ENCODE measurements at places on chromosomes 2 and 18. TPM values are rescaled to one million over a fixed set of nuclear protein-coding genes. Genes with fewer than 3 reads are reported as not detected.

The PLEK gene
- total RNA-seq: under 0.01 TPM

The FAM161A gene
- total RNA-seq: 8.1 TPM

The FOXI3 gene
- not detected for total RNA-seq

The SNORC gene
- 0.72 TPM for total RNA-seq

The NR4A2 gene
- 0.41 TPM for total RNA-seq

The TUBB8B gene
- total RNA-seq: not detected

The SCN3A gene
- 3.1 TPM for total RNA-seq

The SAG gene
- total RNA-seq: not detected

The SDC1 gene
- total RNA-seq: 4.6 TPM

The UBR3 gene
- total RNA-seq: 29.2 TPM

The REG3G gene
- not detected for total RNA-seq

The AKAIN1 gene
- total RNA-seq: not detected

The IGFBP5 gene
- total RNA-seq: 334 TPM

The NFATC1 gene
- total RNA-seq: 3.0 TPM

The SPP2 gene
- total RNA-seq: not detected

The EPHA4 gene
- total RNA-seq: 13.9 TPM

The DSG2 gene
- total RNA-seq: 5.6 TPM

The MYO7B gene
- total RNA-seq: not detected

The ANKRD29 gene
- 6.1 TPM for total RNA-seq

The ANKRD62 gene
- not detected for total RNA-seq

The PIK3C3 gene
- 157 TPM for total RNA-seq

The VWA3B gene
- total RNA-seq: not detected

The NT5DC4 gene
- total RNA-seq: not detected

The USP34 gene
- total RNA-seq: 130 TPM

The APLF gene
- 6.8 TPM for total RNA-seq

The ALLC gene
- not detected for total RNA-seq

The SERPINB13 gene
- not detected for total RNA-seq

The RAB6C gene
- total RNA-seq: not detected

The NIFK gene
- 49.5 TPM for total RNA-seq

The KIF1A gene
- total RNA-seq: under 0.01 TPM

The CXCR4 gene
- total RNA-seq: 0.27 TPM

The SERPINB12 gene
- total RNA-seq: not detected

The ZFAND2B gene
- total RNA-seq: 27.2 TPM

The ANKRD30B gene
- total RNA-seq: 2.7 TPM

The POTEJ gene
- total RNA-seq: not detected

The CNGA3 gene
- 0.18 TPM for total RNA-seq

The TCF23 gene
- total RNA-seq: not detected

The PAX8 gene
- 1.5 TPM for total RNA-seq

The MERTK gene
- 0.65 TPM for total RNA-seq

The SCN9A gene
- total RNA-seq: 14.0 TPM

The RTP5 gene
- not detected for total RNA-seq

The MYL12A gene
- total RNA-seq: 733 TPM

The ERBB4 gene
- total RNA-seq: 0.16 TPM

The MAPRE2 gene
- total RNA-seq: 44.7 TPM

The MEIS1 gene
- 78.2 TPM for total RNA-seq

The SERPINB4 gene
- total RNA-seq: not detected

The TNS1 gene
- total RNA-seq: 54.5 TPM

The CYBRD1 gene
- 412 TPM for total RNA-seq

The C2orf81 gene
- 1.9 TPM for total RNA-seq
